Activated CD8-positive, alpha-beta memory T cell treated with anti-CD3 and anti-CD28 coated beads, Interleukin-2, amount 50 U/mL, for 48 hours (primary cell): ENCODE measurements at places on chromosomes 6 and 20.

DNA sequence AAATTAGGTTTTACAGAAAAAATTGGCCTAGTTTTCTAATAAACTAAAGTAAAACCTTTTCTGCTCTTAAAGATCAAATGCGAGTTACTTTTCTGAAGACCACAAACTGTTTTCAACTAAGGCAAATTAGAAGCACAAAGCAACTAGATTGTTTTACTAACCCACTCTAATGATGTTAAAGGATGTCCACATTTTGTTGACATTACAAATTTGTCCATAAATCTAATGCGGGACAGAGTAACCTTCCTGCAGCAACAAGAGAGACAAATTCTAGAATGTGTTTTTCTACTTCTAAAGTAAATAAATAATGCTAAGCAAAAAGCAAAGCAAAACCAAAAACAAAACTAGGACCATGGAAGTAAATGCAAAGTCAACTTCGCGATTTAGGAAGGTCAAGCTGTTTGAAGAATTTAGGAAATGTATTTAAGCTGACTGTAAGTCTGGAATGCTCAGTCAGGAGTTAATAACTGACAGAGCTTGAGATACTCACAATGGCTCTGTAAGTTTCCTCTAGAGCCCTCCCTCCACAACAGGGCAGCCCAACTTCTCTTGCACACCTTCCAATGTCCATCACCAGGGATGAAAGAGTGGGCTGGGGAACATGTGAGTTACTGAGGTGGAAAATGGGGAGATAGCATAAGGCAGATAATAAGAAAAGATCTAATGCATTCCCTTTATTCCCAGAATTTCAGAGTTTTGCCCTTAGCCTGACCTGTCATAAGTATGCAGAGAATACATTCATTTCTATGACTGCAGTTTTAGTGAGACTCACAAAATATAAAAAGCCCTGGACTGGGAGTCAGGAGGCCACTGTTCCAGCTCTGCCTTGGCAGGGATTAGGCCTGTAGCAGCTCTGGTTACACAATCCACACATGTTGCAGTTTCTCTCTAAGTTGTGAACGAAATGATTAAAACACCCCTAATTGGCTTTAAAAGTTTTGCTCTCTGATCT lies 158.8 kb downstream of the FOXA2 start:
- DNase-seq = no peak

- DNase-seq = no peak
Measured at GRCh38 chr20:48456366-48457192, 371.2 kb downstream of the PREX1 start.

DNA sequence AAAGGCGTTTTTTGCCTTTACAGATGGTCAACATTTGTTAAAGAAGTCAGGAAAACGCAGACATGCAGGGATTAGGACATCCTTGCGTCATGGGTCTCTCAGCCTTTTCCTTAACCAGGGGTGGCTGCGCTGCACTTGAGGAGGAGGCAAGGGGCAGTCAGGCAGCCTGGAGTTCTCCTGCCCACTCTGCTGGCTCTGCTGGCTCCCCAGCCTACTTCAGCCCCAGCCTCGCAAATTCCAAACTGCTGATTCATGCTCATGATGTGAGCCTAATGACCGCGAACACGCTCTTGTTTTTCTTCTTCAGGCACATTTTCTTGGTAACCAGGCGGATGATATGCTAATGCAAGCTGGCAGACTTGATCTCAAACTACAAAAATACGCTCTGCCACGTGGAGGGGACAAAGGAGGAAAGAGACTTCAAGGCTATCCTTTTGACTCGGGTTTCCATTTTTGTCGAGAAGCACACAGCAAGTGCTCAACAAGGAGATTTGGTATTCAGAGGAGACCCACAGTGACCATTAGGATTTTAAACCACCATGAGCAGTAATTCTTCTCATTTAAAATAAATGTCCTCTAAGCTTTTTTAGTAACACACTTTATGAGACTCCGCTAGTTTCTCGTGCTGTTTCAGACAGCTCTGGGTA lies 290.3 kb upstream of the STXBP5 start:
- no peak for DNase-seq

DNA sequence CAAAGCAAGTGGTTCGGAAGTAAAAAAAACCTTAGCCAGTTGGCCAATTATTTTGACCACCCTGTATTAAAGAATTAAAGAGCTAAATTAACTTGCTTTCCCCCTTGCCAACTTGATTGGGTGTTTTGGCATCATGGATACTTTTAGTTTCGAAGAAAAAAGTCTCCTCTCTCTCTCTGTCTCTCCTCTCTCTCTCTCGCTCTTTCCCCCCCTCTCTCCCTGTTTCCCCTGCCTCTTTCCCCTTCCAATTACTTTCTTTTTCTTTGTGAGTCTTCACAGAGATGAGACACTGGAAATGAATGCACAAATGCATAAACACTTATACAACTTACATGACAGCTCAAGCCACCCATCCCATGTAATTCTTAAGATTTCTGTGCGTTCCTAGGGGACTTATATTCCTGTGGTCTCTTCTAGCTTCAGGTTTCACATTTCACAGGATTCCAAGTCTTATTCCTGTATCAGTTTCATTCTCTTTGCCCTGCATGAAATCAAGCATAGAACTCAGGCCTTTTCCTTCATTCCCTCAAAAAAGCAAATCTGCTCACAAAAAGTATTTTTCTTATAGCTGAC lies 32.9 kb upstream of the EYA4 start:
- DNase-seq = no peak

- no peak for DNase-seq
Measured at GRCh38 chr6:29747688-29748250, 24.5 kb downstream of the HLA-F start.

DNA sequence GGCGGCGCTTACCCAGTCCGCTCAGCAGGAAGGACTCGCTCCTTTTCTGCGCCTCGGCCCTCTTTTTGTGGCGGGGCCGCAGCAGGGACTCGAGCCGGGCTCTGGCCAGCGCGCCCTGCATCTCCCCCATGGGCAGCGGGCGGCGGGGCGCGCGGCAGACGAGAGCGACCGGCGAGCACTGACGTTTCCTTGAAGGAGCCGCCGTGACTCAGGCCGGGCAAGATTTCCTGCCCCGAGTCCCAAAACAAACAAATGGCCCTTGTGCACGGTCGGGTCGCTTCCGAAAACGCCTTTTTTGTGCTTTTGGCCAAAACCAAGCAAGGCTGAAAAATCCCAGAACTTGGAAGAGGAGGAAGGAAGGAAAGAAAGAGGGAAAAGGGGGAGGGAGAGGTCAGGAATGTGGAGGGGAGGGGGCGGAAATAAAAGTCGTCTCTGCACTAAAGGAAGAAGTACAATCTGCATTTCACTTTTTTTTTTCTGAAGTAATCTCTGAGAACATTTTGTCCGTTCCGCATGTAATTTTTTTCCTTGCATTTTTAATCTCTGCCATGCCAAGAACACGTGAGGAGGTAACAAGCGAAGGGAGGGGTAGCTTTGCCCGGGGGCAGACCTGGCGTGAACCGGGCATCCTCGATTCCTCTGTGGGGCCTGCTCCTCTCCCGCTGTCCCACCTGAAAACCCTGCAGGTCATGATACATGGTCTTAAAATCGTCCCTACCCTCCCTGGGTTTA lies 123.3 kb upstream of the SLC2A12 start:
- no peak for DNase-seq

DNA sequence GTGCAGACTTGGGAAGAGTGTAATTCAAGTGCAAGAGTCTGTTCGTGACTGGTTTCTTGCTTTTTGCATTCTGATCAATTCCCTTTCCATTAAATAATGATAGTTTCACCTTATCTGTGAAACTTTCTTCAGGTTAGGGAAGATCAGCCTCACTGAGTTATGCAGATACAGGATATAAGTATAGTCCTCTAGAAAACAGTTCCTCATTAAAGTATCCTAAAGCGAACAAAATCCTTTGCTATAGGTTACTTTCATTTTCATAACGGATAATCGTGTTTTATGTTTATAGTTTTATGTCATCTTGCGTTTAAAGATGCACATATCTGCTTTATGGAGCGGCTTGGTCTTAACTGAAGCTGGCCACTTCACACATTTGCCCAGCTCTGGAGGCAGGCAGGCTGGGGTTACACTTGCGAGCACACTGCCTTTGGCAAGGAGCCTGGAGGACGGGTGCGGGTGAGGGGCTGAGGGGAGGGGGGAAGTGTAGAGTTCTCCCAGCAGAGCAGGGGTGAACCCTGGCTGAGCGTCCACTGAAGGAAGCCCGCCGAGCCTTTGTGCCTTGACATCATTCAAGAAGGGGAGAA lies 123.5 kb upstream of the IFNGR1 start:
- DNase-seq = no peak

DNA sequence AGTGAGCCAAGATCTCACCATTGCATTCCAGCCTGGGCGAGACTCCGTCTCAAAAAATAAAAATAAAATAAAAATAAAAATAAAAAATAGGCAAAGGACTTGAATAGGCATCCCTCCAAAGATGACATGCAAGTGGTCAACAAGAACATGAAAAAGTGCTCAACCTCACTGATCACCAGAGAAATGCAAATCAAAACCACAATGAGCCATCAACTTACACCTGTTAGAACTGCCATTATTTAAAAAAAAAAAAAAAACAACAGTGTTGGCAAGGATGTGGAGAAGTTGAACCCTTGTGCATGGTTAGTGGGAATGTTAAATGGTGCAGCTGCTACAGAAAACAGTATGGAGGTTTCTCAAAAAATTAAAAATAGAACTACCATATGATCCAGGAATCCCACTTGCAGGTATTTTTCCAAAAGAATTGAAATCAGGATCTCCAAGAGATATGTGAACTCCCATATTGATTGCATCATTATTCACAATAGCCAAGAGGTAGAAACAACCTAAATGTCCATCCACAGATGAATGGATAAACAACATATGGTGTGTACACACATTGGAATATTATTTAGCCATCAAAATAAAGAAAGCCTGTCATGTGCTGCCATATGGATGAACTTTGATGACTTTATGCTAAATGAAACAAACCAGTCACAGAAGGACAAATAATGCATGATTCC lies 2.8 kb downstream of the C20orf203 start:
- DNase-seq = no peak

- no peak for DNase-seq
Measured at GRCh38 chr6:40879169-40879568, 159.9 kb downstream of the UNC5CL start.

GRCh38 chr6:78688668-78689067 lies 178.7 kb upstream of the IRAK1BP1 start:
- no peak for DNase-seq

DNA sequence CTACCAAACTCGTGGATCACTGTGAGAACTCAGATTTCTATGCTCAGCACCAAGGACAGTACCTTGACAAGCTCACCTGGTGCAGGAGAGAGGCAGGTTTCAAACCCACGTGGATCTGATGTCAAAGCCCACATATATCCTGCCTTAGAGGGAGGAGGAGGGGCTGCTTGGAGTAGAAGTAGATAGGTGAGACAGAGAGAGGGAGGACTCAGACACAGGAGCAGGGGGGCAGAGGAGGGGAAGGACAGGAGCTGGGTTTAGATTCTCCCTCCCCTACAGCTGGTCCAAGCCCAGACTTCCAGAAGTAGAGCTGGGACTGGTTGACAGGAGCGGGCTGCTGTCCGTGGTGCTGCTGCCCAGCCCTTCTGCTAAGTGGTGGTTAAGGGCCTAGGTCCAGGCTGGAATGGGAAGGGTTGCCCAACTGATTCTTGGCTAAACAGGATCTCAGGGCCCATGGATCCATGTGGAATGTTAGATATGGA lies 77.5 kb downstream of the CDH22 start:
- no peak for DNase-seq

DNA sequence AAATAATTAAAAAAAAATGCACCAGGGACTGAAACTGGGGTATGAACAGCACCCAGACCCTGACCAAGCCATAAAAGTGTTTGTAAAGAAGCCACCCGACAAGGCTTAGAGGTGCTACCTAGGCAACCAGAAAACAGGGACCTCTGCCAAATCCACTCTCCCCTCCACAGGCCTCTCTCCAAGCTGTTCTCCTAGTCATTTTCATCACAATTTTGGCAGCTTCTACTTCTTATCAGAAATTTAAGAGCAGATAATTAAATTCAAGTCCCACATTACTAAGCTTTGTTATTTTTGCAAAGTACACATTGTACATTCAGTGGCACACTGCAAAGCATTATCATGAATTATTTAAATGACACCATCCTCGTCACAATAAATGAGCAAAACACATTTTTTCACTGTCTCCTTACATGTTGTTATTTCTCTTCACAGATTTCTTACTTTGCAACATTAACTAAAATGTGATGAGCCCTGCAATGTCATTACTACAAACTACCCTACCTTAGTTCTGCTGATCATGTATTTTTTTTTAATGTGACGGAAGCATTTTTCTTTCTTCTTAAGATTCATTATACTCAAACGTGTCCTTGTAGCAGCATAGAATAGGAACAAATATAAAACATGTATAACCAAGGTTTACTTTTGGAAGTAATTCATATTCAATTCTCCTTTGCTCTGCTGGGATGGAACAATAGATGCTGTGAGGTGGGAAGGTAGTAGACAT lies 38.1 kb downstream of the ECT2L start:
- DNase-seq = no peak

GRCh38 chr6:56334937-56335336 lies 87.6 kb upstream of the COL21A1 start:
- DNase-seq = no peak

GRCh38 chr6:11912420-11912819 lies 99.7 kb upstream of the HIVEP1 start:
- no peak for DNase-seq

DNA sequence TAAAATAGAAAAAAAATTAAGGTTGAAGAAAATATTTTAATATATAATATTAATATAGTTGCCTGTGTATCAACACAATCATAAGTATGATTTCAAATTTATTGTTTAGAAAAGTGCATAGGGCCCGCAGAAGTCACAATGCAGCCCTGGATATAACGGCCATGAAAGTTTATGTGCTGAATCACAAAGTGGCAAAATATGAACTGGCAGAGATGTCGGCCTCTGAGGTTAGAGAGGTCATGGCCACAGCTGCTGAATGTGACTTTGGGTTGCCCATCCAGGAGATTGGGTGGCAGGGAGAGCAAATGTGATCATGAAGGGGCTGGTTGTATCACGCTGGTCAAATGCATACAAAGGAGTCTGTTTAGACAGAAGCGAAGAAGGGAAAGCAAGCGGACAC lies 35.7 kb downstream of the COL11A2 start:
- DNase-seq = no peak

DNA sequence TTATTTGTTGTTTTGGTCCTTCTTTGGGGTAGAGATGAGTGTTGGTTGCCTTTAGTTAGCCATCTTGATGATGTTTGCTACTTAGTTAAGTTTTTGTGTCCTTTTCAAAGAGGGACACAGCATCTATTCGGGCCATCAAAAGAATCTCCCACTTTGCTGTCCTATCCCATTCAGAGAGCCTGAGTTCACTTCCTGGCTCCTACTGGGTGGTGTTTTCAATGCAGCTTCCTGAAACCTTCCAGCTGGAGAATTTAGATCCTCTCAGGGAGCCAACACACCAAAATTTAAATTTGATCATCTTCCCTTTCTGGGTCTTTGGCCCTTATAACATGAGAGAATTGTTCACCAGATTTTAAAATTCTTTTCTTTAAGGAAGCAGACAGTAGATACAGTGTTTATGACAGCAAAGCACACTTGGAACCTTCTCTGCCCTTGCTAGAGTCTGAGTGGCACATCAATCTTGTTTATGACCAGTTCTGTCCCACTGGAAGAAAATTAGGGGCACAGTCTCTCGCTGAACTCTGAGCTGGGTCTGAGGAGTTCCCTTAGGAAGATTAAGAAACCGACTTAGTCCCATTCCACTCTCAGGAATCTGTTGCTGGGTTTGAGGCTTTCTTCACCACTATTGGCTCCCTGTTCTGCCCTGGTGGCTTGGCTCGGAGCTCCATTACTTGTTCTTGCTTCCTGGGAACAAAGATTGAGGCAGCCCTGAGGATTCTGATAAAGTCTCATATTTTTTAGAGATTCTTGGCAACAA lies 115.5 kb downstream of the CCDC170 start:
- DNase-seq = no peak
